ENCODE measurements at places on chromosomes 12 and 14.

- peak; percentile 25 for DNase-seq
Measured at GRCh38 chr12:8065991-8066594, at the start of gene C3AR1. Gene C3AR1, minus strand, starts transcription at chr12:8066359. Its CDS starts 6,174 bp downstream, at chr12:8060185.

DNA sequence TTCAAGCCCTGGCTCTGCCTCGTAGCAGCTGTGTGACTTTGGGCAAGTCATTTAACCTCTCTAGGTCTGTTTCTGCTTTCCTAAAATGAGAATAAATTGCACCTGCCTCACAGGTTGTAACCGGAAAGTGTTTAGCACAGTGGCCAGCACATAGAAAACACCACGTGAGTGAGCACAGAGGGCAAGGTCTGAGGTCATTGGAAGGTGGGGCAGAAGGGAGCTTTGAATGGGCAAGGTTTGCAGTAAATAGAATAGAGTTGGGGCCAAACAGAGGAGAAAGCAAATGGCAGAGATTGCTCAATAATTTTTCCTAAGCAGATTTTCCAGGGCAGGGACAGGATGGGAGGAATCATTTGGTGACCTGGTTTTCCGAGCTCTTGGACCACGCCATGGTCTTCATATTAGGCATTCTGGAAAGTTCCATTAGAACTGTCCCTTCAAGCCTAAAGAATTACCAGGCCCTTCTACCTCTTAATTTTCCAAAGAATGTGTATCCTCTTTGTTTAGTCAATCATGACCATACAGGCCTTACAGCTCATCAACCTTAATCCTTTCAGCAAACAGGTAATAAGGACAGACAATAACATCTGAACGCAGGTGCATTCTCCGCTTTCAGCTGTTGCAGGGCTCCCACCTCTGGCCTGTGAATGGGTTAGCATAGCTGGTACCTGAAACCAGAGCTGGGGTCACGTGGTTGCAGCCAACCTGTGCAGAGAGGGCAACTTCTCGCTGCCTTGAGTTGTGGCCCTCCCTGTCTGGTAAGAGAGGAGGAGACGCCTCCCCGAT lies 53.8 kb downstream of the VWF start:
- no peak for DNase-seq

- DNase-seq: no peak
Measured at GRCh38 chr14:87567618-87568295, 425.2 kb downstream of the GALC start.

- DNase-seq: no peak
Measured at GRCh38 chr12:109202770-109203169, 86.4 kb downstream of the ACACB start.

DNA sequence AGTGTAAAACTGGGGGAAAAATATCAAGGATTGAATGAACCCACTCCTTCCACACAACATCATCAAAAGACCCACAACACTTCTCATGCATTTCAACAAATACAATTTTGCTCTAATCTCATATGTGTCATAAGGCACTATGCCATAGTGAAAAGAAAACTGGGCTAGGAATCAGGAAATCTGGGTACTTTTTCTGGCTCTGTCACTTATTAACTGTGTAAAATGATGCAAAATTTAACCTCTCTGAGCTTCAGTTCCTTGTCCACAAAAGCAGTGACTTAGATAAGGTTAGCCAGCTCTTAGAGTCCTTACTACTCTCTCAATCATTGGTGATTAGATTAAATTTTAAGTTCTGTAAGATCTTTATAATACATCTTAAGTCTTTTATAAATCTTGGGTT lies 250.5 kb upstream of the SOX5 start:
- no peak for DNase-seq

DNA sequence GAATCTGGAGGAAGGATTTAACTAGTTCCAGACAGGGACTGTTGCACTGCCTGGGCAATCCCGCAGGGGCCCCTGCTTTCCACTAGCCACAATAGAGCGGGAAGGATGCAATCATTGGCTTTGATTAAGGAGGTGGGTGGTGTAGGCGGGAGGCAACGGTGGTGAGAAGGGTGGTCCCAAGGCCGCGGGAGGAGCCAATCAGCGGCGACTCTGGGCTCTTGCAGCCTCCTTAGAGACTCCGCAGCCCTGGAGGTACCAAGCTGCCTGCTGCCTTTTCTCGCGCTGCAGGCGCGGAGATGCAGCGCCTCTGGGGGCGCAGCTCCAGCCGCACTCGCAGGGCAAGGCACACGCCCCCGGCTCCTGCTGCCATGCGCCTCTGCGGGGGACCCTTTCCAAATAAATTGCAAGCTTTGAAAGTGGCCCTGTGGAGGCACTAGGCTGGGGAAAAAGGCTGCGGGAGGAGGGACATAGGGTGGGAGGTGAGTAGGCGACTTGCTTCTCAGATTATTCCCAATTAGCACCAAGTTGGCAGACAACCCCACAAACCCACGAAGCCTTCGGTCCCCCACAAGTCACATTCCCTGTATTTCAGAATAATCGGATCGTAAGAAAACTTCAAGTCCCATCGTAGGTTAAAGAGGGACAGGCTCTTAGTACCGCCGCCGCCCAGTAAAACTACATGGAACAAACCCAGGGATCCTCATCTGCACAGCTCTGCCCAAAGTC lies 858 bp upstream of the KCNA1 start:
- DNase-seq: no peak

DNA sequence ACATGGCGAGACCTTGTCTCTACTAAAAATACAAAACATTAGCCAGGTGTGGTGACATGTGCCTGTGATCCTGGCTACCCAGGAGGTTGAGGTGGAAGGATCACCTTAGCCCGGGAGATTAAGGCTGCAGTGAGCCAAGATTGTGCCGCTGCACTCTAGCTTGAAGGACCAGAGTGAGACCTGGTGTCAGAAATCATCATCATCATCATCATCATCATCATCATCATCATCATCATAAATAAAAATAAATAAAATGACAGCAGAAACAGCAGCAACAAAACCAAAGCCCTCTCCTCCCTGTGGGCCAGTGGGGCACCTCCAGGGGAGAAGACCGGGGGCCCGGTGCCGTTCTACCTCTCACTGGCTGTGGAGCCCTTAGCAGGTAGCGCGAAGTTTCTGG lies 281.9 kb upstream of the CRY1 start:
- no peak for DNase-seq

- no peak for DNase-seq
Measured at GRCh38 chr12:3259973-3260372, 182.8 kb downstream of the TSPAN9 start.

DNA sequence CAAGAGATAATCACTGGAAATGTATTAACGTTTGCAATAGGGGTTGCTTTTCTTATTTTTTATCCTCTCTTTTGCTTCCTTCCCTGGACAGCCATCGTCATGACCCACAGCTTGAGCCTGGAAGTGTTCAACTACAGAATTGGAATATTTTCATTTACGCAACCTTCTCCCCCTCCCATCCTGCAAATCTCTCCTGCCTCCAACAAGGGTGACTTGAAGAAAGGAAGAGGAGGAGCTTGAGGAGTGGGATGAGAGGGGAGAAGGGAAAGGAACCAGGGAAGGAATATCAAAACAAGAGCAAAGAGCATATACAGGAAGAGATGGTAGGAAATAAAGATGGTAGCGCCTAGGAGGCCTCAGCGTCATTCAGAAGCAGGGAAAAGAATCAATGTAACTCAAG lies 1.6 kb upstream of the MANSC4 start:
- DNase-seq: no peak

DNA sequence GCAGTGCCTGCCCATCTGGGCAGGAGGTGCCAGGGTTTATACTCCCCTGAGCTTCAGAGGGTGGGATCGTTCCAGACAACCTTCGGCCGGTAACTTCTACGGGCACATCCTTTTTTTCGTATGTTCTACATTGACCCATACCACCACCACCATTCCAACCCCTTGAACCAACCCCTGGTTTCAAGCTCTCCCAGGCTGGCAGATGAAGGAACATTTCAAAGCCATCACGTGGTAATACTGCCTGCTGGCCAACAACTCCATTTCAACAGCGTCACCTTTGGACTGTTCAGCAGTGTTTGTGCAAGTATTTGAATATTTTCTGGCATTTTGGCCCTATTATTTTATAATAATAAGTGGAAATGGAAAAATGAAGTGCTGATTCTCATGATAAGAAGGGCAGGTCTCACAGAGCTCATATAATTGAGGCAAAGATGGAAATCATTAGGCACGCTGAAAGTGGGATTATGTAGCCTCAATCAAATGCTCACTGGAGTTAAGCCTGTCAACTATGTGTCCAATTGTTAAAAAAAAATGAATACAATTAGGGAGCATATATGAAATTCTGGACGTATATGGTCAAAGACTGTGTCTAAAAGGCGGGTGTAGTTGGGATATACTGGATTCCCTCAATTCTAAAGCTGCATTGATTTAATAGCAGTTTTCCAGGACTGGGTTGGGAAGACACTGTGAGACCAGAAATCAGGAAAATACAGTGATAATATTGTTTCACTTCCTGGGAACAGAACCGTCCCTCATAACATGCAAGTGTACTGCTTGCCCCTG lies 162.1 kb downstream of the ZFP36L1 start:
- no peak for DNase-seq

DNA sequence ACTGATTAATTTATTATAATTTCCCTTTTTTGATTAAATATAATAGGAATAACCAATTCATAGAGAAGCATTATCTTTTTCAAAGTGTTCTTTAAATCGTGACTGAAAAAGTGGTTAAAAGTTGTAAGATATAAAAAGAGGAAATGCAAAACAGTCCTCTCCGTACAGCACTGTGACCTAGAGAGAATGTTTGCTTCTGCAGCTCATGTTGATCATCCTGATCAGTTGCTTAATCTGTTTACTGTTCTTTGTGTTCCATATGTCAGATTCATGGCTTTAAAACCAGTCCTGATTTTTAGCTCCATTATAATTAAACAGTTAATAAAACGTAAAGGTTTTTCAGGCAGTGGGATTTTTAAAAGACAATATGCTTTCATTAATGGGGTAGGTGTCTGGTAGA lies 4.7 kb downstream of the TTC8 start:
- no peak for DNase-seq

- DNase-seq: no peak
Measured at GRCh38 chr14:24095271-24096068, 1.4 kb downstream of the PCK2 start.

- DNase-seq: peak; percentile 23
Measured at GRCh38 chr12:121781998-121782979, 11.2 kb downstream of the RHOF start.

- no peak for DNase-seq
Measured at GRCh38 chr12:50776749-50777728, 13.1 kb downstream of the ATF1 start.

DNA sequence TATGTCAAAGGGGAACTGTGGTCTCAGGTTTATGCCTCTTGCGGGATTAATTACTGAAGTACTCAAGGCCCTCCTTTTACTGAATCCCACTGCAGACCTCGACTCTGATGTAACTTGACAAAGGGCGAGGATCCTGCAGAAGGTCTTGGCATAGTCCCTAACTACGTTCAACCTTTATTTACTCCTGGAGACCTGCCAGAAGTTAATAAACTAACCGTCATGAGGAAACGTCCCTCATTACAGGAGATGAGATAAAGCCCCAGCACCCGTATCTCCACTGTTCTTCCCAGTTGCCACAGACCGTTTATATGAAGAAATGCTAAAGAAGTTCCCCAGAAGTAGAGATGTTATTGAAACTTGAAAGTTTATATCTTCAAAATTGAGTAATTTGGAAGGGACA lies 190.9 kb downstream of the ETV6 start:
- no peak for DNase-seq

DNA sequence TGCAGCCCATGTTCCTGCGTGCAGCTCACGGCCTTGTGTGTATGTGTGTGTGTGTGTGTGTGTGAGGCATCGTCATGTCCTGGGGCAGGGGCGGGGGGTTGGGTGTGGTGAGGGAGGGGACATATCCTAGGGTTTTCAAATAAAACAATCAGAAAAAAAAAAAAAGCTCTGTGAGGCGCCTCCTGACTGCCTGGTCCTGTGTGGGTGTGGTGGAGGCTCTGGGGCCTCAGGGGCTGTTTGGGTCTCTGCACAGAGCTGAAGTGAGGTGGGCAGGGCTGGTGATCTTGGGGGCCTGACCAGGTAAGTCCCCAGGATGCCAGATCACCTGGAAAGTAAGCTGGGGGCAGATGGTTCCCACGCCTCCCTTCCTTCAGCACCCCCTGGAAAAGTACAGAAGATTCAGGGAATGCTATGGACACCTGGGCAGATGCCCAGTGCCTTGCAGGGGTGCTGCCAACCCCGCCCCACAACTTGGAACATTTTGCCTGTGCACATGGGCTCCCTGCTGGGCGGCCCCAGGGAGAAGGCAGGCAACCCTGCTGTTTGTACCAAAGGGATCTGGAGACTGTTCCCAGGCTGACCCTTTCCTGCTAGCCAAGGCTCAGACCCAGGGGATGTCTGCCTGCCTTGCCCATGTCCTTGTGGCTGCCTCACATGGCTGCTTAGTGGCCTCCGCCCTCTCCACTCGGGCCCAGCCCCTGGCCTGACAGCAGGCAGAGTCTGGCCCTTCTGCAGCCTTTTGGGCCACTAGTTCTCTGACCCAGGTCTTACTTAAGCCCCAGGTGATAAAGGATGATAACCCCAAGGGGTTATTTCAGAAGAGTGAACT lies 28.8 kb downstream of the CLSTN3 start:
- DNase-seq: no peak

DNA sequence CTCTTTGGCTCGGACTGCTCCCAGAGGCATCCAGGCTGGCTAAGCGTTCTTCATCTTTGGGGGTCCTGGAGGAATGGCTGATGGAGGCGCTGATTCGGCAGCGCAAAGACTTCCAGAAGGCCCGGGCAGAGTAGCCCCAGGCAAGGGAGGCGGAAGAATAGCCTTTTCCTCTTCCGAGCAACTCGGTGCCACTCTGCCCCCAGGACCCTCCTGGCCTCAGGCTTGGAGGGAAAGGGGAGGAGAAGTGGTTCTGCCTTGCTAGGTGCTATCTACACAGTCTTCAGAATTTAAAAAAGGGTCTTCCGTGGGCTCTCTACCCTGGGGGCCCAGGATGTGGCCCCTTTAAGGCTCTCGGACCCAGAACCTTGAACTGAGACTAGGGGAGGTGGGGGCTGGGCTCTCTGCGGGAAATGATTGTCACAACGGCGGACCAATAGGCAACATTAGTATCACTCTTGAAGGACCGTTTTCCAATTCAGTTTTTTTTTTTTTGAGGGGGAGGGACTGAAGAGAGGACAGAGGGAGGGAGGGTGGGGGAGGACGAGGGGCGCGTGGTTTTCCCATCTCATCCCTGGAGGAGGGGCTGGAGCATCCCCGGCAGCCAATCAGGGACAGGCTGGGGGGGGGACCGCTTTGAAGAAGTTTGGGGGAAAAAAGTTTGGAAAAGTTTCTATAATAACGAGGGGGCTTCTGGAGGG lies at the start of gene NFATC4:
Gene NFATC4 (plus strand): TSS at position 671 of the 698 bp plus-strand sequence. CDS start 157 bp downstream, outside the sequence.
- peak; percentile 22 for DNase-seq

DNA sequence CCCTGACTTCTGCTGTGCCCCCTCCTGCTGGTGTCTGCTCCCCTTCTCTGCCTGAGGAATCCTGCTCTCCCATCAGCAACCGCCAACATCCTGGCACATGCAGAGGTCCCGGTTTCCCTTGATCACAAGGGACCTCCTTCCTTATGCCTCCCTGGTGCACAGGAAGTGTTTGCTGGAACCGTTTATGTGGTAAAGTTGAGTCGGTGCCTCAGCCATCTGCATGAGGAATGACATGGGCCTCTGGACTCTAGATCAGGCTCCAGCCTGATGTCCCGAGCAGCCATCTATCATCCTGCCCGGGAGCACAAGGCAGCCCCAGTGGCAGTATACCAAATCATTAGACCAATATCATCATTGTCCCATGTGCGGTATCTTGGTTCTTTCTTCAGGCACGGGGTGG lies 90.4 kb downstream of the BORCS5 start:
- no peak for DNase-seq

GRCh38 chr12:9332564-9332963 lies 124.4 kb upstream of the PZP start:
- no peak for DNase-seq

- DNase-seq: no peak
Measured at GRCh38 chr14:44914849-44915248, 46.9 kb downstream of the KLHL28 start.
